ENCODE measurements at places on chromosomes 16 and 17.

GRCh38 chr17:46822388-46822921 lies 4.0 kb upstream of the WNT3 start:
- peak; percentile 74 for DNase-seq

DNA sequence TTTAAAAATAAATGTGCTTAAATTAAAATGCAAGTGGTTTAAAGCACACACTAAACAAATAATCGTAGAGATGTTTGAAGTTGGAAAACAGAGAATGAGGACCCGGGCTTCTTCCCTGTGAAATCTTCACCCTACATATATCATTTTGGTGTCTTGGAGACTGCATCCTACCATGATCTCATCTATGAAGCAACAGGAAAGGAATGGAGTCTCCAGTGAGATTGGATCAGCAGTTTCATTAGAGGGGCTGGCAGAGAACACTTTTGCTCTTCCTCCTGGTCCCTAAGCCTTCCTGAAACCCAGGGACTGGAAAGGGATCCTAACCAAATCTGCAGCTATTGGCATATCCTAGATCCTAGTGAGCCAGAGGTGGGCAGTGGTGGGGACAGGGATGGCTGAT lies 85.0 kb downstream of the GRIN2A start:
- DNase-seq, result no peak

DNA sequence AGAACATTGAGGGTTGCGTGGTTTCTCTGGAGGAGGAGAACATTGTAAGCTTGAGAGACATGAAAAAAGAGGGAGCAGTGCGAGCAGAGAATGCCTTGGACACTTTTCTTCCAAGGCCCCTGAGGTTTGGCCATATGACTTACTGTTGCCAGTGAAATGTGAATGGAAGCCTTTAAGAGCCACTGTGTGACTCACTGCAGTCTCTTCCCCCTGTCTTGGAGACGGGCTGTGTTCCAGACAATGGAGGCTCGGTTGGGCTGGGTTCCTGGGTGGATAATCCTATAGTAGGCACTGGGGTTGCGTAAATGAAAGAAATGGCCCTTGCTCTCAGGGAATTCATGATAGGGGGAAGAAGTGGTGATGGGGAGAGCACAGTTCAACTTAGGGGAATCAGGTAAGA lies 75.5 kb downstream of the SHISA9 start:
- no peak for DNase-seq

- DNase-seq, result no peak
Observed at GRCh38 chr17:42849451-42850181, 1.4 kb upstream of the AOC3 start.

DNA sequence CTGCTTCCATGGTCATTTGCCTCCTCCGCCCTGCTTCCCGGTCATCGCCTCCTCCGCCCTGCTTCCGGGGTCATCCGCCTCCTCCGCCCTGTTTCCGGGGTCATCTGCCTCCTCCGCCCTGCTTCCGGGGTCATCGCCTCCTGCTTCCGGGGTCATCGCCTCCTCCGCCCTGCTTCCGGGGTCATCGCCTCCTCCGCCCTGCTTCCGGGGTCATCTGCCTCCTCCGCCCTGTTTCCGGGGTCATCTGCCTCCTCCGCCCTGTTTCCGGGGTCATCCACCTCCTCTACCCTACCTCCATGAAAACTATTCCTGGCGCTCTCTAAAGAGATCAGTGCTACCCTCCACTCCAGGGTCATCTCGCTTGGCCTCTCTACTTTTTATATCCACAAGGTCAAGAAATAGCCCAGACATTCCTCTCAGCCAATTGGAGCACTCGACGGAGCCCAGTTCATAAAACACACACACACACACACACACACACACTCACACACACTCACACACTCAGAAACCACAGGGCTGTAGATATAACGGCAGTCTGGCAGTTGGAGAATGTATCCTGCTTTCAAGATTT lies 44.8 kb downstream of the TRARG1 start:
- peak; percentile 52 for DNase-seq

- DNase-seq, result peak; percentile 52
Observed at GRCh38 chr17:79031996-79032875, 8.3 kb downstream of the C1QTNF1 start.

DNA sequence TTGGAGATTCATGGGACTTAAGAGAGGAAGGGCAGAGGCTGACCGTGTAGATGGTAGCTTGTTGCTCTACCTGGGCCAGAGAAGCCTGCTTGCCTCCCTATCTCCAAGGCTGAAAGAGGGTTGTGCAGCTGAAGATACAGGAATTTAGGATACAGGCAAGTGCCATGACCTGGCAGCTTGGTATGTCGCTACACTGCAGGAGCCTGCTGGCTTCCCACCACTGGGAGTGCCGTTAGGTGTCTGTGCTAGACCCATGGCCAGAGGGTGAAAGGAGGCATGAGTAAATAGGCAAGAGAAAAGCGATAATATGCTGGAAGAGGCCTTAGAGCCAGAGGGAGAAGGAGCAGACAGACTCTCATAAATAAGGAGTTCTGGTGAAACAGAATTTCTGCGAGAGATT lies 10.6 kb downstream of the NAA60 start:
- no peak for DNase-seq

DNA sequence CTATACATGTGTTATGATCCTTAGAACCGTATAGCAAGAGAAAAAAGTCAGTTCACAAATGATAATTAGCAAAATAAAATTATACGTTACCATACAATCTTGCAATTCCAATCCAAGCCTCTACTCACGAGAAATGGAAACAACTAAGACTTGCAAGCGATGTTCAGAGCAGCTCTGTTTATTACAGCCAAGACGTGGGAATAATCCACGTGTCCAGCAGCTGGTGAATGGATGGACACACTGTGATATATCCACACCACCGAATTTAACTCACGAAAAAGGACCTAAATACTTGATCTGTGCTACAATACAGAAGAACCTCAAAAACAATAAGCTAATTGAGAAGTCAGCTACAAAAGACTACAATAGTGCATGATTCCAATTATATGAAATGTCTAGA lies 88.1 kb downstream of the ADCY9 start:
- DNase-seq, result no peak

DNA sequence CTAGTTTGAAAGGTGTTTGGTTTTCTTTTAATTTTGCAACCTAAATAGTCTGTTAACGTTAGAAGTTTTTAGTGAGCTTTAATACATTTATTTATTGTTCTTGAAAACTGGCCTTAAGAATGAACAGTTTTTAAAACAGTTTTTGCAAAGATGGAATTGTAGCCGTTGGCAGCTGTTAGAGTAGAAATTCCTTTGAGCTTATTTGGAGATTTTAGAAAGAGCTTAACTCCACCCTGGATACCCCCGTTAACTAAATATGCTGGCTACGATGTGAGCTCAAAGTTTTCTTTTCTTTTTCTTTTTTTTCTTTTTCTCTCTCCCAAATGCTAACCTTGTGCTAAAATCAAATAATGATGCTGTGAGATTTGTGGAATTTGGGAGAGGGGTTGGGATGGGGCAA lies 75.2 kb downstream of the COX10 start:
- no peak for DNase-seq

DNA sequence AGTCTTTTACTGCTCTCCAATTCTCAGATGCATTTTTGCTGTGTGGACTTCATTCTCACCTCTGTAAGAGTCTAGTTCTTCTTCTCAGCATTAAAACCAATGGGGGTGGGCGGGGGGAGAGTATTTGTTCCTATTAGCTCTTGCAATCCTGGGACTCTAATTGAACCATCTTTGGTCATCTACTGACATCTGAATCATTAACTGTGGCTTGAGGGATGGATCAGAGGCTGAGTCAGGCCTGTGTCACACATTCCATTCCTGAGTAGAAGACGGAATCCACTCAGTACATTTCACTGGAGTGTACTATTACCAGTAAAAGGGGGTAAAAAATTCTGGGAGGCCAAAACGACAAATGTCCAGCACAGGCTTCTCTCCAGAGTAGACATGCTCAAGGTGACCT lies 12.8 kb upstream of the ZNF23 start:
- DNase-seq, result no peak

DNA sequence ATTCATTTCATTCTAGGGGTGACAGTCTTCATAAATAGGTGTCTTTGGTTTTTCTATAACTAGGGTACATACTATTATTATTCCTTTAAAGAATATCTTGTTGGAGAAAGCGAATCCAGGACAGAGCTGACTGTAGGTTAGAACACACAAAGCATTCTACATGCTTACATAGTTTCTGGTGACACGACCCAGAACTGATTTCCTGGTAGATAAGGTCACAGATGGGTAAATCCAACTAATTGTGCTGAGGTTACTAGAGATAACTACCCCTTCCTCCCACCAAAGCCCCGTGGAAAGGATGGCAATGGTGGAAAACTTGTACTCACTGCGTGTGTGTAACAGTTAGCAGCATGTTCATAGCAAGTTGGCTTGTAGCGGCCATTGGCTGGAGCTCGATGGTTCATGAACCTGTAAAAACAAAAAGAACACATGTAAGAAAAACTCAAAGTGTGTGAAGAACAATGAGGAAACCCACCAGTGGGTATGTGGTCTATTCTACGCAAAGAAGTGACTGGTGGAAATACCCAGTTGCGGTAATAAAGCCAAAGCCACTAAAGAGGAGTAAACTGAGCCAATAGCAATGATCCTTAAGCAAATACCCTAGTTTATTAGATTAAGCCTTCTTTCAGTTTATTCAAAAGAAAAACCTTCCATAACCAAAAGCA lies 7.7 kb downstream of the MMD start:
- DNase-seq, result no peak

DNA sequence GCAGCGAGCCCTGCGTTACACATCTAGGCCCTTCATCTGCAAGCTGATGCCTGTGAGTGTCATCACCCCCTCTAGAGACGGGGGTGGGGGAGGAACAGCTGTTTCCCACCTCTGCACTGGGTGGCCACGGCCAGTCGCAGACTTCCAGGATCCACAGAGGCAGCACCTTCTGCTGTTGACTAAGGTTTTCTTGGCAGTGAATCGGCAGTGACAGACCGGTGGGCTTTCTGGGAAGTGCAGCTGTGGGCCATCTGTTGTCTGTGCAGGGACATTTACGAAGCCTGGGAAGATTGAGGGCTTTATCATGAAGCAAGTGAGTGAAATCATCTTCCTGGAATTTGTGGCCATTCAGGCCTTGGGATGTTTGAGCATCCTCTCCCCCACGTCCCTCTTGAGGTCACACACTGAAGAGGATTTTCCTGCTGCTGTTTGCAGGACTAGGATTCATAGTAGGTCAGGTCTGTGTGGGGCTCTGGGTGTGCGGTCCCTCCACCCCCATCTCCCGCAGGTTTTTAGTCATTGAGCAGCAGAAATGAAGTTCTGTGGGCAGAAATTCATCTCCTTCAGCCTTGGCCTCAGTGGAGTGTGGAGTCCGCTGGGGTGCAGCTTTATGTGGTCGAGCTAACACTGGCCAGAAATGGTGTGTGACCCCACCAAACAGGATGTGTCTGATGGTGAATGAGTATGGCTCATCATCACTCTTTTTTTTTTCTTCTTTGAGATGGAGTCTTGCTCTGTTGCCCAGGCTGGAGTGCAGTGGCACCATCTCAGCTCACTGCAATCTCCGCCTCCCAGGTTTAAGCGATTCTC lies 12.0 kb downstream of the PGS1 start:
- no peak for DNase-seq

DNA sequence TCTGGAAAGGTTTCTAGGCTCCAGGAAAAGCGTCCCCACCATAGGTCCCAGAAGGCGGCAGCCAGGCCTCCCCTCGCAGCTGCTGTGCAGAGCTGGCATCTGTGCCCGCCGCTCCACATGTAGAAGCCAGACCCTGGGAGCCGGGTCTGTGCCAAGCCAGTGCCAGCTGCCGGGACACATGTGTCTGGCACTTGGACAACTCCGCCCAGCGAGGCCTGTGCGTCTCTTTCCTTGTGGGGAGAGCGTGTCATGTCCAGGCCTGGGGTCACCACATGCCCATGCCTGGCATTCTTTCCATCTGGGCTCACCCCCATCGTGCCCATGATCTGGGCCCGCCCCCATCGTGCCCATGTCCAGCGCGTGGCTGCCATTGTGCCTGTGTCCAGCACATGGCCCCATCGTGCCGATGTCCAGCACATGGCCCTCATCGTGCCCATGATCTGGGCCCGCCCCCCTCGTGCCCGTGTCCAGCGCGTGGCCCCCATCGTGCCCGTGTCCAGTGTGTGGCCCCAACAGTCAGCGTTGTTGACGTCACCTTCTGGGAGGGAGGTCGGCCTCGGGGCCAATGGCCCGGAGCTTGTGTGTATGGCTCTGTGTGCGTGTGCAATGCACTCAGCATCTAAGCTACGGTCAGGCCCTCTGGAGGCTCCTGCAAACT lies 13.3 kb upstream of the ACSF3 start:
- no peak for DNase-seq

GRCh38 chr17:9244066-9245052 lies 223.0 kb downstream of the NTN1 start:
- DNase-seq, result peak; percentile 75

- peak; percentile 89 for DNase-seq
Observed at GRCh38 chr17:78112518-78113471, 15.8 kb downstream of the TMC6 start.

DNA sequence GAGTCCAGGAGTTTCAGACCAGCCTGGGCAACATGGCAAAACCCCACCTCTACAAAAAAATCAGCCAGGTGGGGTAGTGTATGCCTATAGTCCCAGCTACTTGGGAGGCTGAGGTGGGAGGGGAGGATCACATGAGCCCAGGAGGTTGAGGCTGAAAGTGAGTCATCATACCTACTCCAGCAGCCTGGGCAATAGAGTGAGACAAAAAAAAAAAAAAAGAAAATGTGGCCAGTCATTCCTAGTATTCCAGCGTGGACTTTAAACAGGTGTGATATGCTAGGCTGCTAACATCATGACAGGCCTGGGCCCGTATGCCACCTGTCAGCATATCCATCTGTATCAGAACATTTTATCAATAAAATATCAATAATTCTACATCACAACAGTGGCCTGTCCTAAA lies 143.3 kb downstream of the AATF start:
- DNase-seq, result no peak

- no peak for DNase-seq
Observed at GRCh38 chr17:72614871-72615626, 477.4 kb downstream of the SLC39A11 start.

- DNase-seq, result peak; percentile 57
Observed at GRCh38 chr17:79548116-79548515, 62.7 kb downstream of the RBFOX3 start.

GRCh38 chr17:29364691-29365090 lies 25.5 kb upstream of the TAOK1 start:
- no peak for DNase-seq

DNA sequence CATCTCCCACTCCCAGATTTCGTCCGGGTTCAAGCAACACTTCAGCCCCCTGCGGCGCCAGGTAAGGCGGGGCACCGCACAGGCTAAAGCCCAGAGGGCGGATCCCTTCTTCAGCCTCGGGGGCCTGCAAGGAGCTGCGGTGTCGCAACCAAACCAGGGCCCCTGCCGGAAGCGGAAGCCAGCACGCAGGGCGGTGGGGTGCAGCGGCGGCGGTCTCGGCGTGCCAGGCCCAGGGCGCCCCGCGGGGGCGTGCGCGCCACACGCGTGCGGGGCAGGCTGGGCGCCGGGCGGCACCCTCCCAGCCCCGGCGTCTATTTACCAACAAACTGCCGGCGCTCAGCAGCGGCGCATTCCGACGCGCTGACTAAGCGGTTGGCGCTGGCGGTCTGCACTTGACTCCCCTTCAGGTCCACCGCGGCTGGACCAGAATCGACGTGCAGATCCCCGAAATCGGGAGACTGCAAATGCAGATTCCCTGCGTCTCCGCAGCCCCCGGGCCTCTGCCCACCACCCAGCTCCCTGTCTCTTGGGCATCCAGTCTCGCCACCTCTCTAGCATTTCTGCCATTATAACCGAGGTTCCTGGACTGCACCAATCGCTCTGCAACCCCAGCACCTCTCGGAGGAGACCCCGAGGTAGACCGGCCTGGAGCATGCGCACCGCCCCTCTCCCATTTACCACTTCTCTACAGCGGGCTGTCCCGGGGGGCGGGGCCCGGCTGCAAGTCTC lies 421 bp upstream of the DLX4 start:
- peak; percentile 91 for DNase-seq
